ENCODE measurements at places on chromosomes 6 and 20. TPM values are rescaled to one million over a fixed set of nuclear protein-coding genes. Genes with fewer than 3 reads are reported as not detected.

MRAP2 gene
- 5.0 TPM for total RNA-seq

TRIM31 gene
- 0.22 TPM for total RNA-seq

BPIFB4 gene
- not detected for total RNA-seq

TREML2 gene
- 0.41 TPM for total RNA-seq

NR2E1 gene
- total RNA-seq, result not detected

FILIP1 gene
- 4.6 TPM for total RNA-seq

RIMS4 gene
- 0.13 TPM for total RNA-seq

GMPR gene
- total RNA-seq, result 51.4 TPM

All from kidney (tissue), 22 donors.